ENCODE measurements at places on chromosomes 7 and 10. TPM values are rescaled to one million over a fixed set of nuclear protein-coding genes. Genes with fewer than 3 reads are reported as not detected.

Gene SEMA3E
- total RNA-seq, result not detected

Gene HOXA13
- not detected for total RNA-seq

Gene STEAP2
- total RNA-seq, result not detected

Gene POU6F2
- total RNA-seq, result not detected

Gene NXPH1
- not detected for total RNA-seq

Gene CHRM2
- not detected for total RNA-seq

Gene GCK
- total RNA-seq, result 1.1 TPM

Gene CYP26C1
- not detected for total RNA-seq

Gene MNX1
- total RNA-seq, result not detected

Gene SPDYE16
- 0.19 TPM for total RNA-seq

DNA sequence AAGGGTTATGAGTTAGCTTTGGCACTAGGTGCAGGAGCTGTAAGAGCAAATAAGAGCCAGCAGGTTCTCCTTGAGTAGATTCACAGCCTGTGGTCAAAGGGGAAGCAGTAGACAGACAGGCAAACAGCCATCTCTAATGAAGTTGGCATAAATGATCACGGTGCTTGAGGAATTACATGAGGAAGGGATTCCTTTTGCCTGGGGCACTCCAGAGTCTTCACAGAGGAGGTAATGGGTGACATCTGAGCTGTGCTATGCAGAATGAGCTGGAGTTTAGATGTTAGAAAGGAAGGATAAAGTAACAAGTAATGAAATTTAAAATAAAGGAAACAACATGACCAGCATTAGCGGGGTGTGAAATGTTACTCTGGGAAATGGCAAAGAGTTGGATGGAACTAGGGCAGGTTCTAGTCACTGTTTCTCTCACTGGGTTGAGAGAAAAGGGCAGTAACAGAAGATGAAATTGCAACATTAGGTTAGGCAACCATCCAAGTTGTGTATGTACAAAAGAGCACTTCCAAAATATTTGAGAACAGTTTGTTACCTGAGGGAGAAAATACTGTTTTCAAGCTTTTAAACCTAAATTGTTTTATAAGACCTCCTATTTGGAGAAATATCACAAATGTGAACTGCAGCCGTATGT, 613.8 kb downstream of the PHTF2 start:
- H3K4me3 ChIP-seq, result no peak overlapping the region
- H3K36me3 ChIP-seq, result no peaks in the 10 kb centered on the region

GRCh38 chr7:64946772-64947171, 43.7 kb downstream of the ZNF273 start:
- H3K4me1 ChIP-seq, result no peaks in the 10 kb centered on the region

DNA sequence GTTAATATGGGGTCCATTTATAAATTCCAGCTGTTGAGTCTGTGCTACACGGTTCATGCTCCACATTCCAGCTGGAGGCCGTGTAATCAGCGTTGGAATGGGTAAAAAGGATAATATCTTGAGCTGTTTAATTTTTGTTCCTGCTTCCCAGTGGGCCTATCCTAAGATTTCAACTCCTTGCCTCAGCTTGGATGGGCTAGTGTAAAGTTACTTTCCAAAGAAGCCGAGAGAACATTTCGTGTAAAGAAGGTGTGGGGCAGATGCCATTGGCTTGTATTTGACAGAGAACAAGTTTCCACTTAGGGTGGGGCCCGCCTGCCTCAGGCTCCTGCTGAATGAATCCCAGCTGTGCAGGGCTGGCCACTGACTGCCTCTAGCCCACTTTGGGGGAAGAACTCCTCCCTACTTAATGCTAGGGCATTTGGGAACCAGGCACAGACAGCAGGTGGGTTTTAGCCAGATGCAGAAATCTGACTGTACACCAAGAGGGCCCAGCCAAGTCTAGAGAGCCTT, 125.9 kb upstream of the LYZL2 start:
- H3K4me3 ChIP-seq, result no peak overlapping the region
- no peaks in the 10 kb centered on the region for H3K27me3 ChIP-seq
- H3K36me3 ChIP-seq, result no peaks in the 10 kb centered on the region

- no peak for DNase-seq
- H3K27me3 ChIP-seq, result no peaks in the 10 kb centered on the region
- no peaks in the 10 kb centered on the region for H3K36me3 ChIP-seq
- no peak overlapping the region for H3K4me3 ChIP-seq
Observed at GRCh38 chr7:105246256-105246655, 142.5 kb downstream of the SRPK2 start.

GRCh38 chr7:26083113-26083512, 68.9 kb upstream of the NFE2L3 start:
- H3K4me3 ChIP-seq, result no peak overlapping the region
- no peak overlapping the region for H3K27ac ChIP-seq
- peaks cover 15% of the 10 kb centered on the region for H3K27me3 ChIP-seq
- no peak for DNase-seq

DNA sequence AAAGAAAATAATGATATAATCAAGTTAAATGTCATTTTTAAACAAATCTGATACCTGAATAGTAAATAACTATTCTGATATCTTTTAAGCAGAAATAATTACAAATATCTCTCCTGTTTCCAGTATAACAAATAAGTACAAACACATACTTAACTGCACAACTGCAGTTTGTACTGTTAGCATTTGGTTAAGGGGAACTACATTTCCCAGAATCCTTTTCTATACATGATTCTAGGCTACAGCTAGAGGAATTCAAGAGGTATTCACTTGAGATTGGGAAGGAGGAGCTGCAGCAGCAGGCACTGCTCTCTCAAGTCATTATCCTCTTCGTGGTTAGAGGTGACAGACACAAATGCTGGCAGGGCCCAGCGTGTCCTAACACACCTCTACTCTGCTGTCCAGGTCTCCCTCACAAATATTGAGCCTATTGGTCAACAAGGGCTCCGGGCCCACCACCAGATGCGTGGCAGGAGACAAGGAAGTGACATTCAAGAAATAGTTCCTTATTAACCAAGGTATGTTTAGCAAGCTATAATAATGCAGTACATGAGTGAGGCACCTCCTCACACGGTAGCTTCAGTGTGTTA, 255.1 kb upstream of the MKLN1 start:
- peaks cover 24% of the 10 kb centered on the region for H3K36me3 ChIP-seq
- DNase-seq, result no peak
- H3K27me3 ChIP-seq, result no peaks in the 10 kb centered on the region

- no peak for DNase-seq
- H3K27ac ChIP-seq, result no peak overlapping the region
- no peak overlapping the region for H3K4me3 ChIP-seq
- no peaks in the 10 kb centered on the region for H3K4me1 ChIP-seq
- H3K27me3 ChIP-seq, result no peaks in the 10 kb centered on the region
- H3K36me3 ChIP-seq, result no peaks in the 10 kb centered on the region
Observed at GRCh38 chr10:21193196-21193595, 296.1 kb upstream of the NEBL start.

GRCh38 chr10:116476461-116476860, 48.8 kb downstream of the PNLIPRP3 start:
- no peaks in the 10 kb centered on the region for H3K36me3 ChIP-seq
- no peak overlapping the region for H3K27ac ChIP-seq
- no peak for DNase-seq
- H3K27me3 ChIP-seq, result peaks cover 5% of the 10 kb centered on the region
- H3K4me1 ChIP-seq, result no peaks in the 10 kb centered on the region

GRCh38 chr10:48725708-48726107, 41.0 kb downstream of the WDFY4 start:
- no peak for DNase-seq
- no peak overlapping the region for H3K4me3 ChIP-seq
- no peak overlapping the region for H3K27ac ChIP-seq
- H3K27me3 ChIP-seq, result no peaks in the 10 kb centered on the region

- H3K36me3 ChIP-seq, result no peaks in the 10 kb centered on the region
- no peak for DNase-seq
- peaks cover 17% of the 10 kb centered on the region for H3K27me3 ChIP-seq
- H3K27ac ChIP-seq, result no peak overlapping the region
- H3K4me3 ChIP-seq, result no peak overlapping the region
Observed at GRCh38 chr7:27316311-27316710, 73.7 kb downstream of the EVX1 start.

GRCh38 chr10:51867956-51868355, 168.6 kb upstream of the CSTF2T start:
- no peaks in the 10 kb centered on the region for H3K27me3 ChIP-seq
- H3K36me3 ChIP-seq, result no peaks in the 10 kb centered on the region
- DNase-seq, result no peak
- H3K4me3 ChIP-seq, result no peak overlapping the region
- H3K4me1 ChIP-seq, result no peaks in the 10 kb centered on the region

GRCh38 chr10:84158550-84158949, 15.1 kb upstream of the GPR15LG start:
- no peak overlapping the region for H3K4me3 ChIP-seq
- no peak for DNase-seq
- H3K4me1 ChIP-seq, result peaks cover 20% of the 10 kb centered on the region
- H3K27ac ChIP-seq, result no peak overlapping the region
- no peaks in the 10 kb centered on the region for H3K27me3 ChIP-seq

DNA sequence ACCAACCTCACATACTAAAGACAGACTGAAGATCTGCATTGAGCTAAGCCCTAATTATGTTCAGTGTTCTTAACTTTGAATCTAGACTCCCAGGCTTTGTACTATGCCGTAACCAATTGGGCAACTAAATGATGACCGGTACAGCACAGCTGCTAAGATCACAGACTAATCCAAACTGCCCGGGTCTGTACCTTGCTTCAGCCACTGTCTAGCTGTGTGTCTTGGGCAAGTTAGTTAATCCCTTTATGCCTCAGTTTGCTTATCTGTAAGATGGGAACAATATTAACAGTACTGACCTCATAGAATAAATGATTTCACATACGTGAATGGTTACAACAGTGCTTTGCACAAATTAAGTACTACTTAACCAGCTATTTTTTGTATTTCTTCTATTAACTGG, 205.8 kb upstream of the NFE2L3 start:
- H3K4me1 ChIP-seq, result peaks cover 11% of the 10 kb centered on the region
- DNase-seq, result no peak
- peaks cover 7% of the 10 kb centered on the region for H3K27me3 ChIP-seq
- no peak overlapping the region for H3K27ac ChIP-seq

DNA sequence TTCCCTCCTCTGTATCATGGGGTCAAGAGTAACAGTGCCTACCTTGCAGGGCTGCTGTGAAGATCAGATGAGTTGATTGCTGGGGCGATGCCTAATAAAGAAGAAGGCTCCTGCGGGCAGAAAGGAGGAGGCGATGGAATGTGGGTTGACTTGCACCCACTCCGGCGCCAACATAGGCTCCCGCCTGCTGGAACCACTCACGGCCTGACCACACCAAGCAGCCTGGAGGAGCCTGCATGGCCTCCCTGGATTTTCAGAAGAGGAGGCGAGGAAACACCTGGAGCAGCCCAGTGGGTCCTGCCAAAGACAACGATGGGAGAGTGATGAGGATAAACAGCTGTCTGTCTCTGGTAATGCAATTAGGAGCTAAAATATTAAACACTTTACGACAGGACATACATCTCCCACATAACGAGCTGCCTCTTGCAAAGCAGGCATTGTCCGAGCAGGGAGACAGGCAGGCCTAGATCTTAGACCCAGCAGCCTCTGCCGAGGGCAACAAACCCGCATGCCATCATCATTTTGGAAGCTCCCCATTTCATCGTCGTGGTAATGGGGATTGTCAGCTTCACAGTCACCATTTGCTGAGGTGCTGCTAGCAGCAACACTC, 302.9 kb upstream of the ZMIZ1 start:
- DNase-seq, result peak; percentile 6
- no peaks in the 10 kb centered on the region for H3K36me3 ChIP-seq
- peaks cover 25% of the 10 kb centered on the region for H3K4me1 ChIP-seq
- H3K27ac ChIP-seq, result no peak overlapping the region

- peak overlapping the region; percentile 68 for H3K27ac ChIP-seq
- no peaks in the 10 kb centered on the region for H3K36me3 ChIP-seq
- peak overlapping the region; percentile 46 for H3K4me3 ChIP-seq
- no peaks in the 10 kb centered on the region for H3K27me3 ChIP-seq
Observed at GRCh38 chr10:33153968-33154327, 180.5 kb downstream of the NRP1 start.

DNA sequence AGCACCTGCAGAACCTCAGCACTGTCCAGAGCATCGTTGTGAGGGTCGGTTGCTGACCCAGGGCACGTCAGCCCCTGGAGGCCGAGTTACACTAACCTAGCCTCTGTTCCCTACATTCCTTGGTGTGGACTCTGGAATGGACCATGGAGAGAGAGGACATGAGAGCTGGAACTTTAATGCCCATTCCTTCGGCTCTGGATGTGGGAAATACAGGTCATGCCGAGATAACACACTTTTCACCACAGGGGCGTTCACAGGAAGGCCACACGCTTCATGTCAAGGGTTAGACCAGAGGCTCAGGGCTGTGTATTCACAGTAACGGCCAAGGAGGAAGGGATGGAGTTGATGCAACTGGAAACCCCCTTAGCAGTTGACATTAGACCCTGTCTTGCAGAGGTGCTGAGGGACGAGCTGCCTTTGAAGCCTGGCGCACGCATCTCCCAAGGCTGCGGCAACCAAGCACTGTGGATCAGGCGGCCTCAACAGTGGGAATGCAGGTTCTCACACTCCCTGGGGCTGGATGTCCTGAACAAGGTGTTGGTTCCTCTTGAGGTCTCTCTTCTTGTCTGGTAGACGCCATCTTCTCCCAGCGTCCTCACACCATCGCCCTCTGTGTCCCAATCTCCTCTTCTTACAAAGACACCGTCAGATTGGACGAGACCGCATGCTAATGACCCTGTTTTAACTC, 245.2 kb downstream of the KLF6 start:
- H3K36me3 ChIP-seq, result no peaks in the 10 kb centered on the region
- no peak overlapping the region for H3K4me3 ChIP-seq
- no peak overlapping the region for H3K27ac ChIP-seq
- DNase-seq, result no peak
- H3K4me1 ChIP-seq, result peaks cover 10% of the 10 kb centered on the region

DNA sequence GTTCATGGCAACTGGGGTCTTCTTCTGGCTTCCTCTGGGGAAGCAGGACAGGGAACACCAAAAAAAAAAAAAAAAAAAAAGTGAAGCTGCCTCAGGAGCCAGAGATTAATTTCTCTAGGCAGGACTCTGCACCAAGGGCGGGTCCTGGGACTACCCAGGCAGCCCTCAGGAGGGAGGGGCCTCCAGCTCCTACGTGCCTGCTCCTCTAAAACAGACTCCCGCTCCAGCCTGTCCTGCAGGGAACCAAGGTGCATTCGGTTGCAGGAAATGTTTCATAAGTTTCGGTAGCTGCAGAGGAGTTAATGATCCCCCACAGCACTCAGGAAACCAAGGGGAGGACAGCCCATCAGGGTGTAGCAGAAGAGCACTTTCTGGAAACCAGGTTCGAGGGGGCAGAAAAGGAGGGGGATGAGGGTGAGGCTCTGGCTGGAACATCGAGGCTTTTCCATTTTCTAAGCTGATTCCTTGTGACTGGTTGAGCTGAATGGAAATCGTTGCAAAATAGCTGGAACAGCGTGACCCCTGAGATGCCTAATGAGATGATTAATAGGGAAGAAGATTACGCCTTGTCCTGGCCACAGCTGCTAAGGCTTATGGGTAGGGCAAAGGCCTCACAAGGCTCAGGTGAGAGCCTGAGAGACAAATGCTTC, 84.2 kb downstream of the STRA8 start:
- H3K27ac ChIP-seq, result no peak overlapping the region
- no peak for DNase-seq
- H3K4me1 ChIP-seq, result no peaks in the 10 kb centered on the region
- no peaks in the 10 kb centered on the region for H3K36me3 ChIP-seq
- H3K4me3 ChIP-seq, result no peak overlapping the region
- H3K27me3 ChIP-seq, result no peaks in the 10 kb centered on the region

All from activated CD4-positive, alpha-beta memory T cell treated with anti-CD3 and anti-CD28 coated beads for 36 hours (primary cell).